ENCODE measurements at places on chromosomes 2 and 18.

- no peak for DNase-seq
Measured at GRCh38 chr2:65319072-65319673, 91.5 kb downstream of the ACTR2 start.

GRCh38 chr2:144890828-144891227 lies 370.9 kb upstream of the ZEB2 start:
- DNase-seq: no peak

- DNase-seq: no peak
Measured at GRCh38 chr2:170823898-170824215, 7.2 kb downstream of the GAD1 start.

- DNase-seq: no peak
Measured at GRCh38 chr2:143692967-143693366, 563.7 kb downstream of the ARHGAP15 start.

DNA sequence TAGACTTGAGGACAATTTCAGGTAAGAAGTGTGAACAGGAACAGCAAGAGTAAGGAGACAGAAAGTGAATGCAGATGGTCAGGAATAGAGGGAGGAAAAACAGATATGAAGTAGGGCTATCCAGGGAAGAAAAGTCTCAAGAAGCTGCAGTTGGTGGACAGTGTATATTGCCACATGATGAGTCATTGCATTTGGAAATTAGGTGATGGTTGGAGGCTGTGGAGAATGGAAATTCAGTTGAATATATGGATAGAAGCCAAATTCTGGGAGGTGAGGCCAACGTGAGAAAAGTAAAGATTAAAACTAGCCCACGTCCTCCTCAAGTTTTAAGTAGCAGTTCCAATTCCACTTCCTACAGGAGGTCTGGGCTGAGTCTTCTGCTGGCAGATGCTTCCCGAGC lies 158.4 kb downstream of the UBE2E3 start:
- DNase-seq: no peak

DNA sequence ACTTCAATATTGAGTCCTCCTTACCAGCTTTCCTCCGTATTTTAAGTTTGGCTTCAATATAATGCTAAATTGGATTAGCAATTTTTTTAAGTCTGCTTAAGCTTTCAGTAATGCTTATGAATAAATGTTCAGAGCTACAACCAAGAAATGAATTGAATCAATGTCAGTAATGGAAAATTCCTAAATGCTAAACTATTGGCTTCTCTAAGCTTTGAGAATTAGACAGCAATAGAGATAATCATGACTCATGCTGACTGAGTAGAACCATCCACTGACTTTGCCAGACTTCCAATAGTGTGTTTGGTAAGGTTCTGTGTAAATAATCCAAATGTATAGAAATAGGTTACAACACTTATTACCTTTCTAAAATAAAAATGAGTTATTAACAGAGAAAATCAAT lies 8.9 kb upstream of the PDE1A start:
- DNase-seq: no peak

DNA sequence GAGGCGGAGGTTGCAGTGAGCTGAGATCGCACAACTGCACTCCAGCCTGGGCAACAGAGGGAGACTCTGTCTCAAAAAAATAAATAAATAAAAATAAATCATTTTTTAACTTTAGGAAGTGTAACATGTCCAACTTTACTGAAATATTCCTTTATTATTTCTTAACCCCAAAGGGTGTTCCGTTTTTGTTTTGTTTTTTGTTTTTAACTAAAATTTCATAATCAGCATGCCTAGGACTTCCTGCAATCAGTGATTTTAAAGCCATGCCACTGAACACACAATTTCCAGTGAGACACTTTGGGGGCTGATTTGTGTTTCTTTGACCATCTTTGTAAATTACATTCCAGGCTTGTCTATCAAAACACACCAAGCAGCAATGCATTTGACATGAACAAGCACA lies 7.1 kb downstream of the CATIP start:
- no peak for DNase-seq

- DNase-seq: no peak
Measured at GRCh38 chr2:234674781-234675201, 177.9 kb upstream of the ARL4C start.

GRCh38 chr2:64779117-64779690 lies 125.5 kb upstream of the SERTAD2 start:
- no peak for DNase-seq

All from hypothalamus (tissue), 51 donors.